ENCODE measurements at places on chromosomes 7 and 10.

GRCh38 chr7:91347290-91347689 is 83.1 kb downstream of the FZD1 start:
- no peak for DNase-seq

- no peak for DNase-seq
Observed at GRCh38 chr10:100864036-100864885, 48.5 kb upstream of the SLF2 start.

- no peak for DNase-seq
Observed at GRCh38 chr7:45573661-45574415, at the start of gene ADCY1. ADCY1 (plus strand) TSS chr7:45574368; CDS start chr7:45574544, 176 bp downstream.

DNA sequence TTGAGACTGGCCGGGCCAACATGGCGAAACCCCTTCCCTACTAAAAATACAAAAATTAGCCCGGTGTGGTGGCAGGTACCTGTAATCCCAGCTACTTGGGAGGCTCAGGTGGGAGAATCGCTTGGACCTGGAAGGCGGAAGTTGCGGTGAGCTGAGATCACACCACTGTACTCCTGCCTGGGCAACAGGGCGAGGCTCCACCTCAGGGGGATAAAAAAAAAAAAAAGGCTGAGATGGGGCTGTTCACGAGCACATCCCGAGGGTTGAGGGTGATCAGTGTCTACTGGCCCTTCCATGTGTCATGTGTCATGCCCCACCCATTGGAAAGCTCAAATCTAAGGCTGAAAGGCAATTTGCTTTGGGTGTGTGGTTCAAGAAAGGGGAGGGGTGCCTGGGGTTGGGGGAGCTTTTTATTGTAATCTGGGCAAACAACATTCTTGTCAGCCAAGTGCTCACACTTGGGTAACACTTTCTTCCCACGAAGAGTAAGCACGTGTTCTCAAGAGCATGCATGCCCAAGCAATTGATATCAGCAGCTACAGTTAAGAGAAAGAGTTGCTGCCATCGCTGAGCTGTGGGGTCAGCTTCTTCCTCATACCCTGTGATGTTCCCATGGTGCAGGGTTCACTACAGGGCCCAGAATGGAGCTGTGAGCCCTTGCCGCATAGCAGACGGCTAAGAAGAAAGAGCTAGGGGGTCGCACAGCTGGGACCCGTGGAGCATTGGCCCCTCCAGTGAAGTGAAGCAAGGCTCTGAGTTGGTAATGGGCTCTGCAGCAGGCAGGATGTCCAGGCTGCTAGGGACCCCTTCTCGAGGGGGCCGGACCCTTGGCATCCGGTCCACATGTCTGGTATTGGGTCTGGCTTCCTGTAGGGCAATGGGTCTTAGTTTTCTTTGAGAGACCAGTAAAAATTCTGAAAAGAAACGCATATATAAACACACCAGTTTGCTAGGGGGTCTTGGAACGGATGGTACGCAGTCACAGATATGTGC is 9.9 kb upstream of the ACSL5 start:
- DNase-seq, result no peak
